ENCODE measurements at places on chromosomes 3 and 15.

DNA sequence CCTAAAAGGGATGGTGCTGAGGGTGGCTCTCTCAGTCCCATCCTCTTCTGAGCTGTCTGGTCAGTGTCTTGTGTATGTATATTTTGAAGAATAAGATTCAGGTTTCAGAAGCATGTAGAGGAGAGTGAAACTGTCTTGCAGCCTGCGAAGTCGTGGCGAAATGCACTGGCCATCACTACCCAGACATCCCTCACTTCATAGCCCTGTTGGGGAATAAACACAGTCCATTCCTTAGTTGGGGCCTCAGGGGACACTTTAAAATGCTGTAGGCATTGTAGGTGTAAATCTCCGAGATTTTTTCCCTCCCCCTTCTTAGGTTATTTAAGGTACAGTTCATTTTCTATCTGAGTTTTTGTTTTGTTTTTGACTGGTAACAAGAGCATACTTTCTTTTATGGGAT, 93.8 kb downstream of the DNASE1L3 start:
- DNase-seq, result no peak

GRCh38 chr3:15929944-15930571, 132.3 kb upstream of the ANKRD28 start:
- no peak for DNase-seq

DNA sequence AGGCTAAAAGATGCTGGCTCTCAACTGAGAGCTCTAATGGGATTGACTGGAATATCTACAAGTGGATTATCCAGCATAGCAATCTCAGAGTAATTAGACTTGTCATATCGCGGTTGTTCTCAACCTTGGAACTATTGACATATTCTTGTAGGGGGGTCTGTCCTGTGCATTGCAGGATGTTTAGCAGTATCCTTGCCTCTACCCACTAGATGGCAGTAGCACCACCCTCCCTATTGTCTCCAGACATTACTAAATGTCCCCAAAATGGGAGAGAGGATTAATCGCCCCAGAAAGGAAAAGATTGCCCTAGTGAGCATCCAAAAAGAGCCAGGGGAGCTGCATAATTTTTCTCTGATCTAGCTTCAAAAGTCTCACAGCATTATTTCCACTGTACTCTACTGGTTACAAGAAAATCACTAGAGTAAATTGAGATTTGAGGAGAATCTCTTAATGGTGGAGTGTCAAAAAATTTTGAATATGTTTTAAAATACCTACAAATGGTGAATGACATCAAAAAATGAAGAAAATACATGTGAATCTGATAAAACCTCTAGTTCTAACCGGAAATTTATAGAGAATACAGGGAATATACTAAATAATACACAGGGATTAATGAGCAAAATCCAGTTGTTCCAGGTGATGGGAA, 388.2 kb upstream of the AGTR1 start:
- DNase-seq, result no peak

GRCh38 chr15:74011610-74012009, 17.1 kb downstream of the PML start:
- no peak for DNase-seq

DNA sequence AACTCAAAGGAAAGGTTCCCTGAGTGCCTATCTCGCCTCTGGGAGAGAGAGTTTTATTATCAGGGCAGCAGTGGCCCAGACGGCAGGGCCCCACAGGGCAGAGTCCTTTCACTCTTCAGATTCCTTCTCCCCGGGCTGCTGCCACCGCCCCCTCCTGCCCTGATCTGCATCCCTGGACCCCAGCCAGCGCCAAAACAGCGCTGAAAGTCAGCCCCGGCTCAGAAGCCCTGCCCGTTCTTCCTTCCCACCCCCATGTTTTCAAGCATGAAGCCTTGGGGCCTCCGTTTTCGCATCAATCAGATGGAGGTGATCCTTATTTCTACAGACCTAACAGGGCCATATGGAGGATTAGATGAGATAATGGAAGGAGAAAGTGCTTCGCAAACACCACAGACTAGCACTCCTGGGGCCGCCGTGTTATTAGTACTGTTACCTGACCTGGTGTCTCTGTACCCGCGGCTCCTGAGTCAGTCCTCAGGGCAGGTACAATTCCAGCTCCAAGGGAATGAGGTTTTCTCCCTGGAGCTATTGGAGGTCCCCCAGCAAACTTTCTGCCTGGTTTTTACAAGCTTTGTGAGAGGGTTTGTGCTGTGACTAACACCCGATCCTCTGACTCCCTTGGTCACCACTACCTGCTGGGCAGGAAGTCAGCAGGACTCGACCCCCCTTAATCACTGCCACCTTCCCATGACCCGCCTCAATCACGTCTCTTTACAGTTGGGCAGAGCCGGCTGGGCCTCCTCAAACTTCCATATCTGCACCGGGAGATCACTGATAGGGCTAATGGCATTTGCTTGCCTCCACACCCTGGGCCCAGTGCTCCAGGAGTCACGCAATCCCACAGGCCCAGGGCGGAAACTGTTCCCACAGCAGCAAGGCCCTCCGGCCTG, 39.5 kb upstream of the TSEN2 start:
- DNase-seq, result no peak

- DNase-seq, result no peak
Observed at GRCh38 chr3:57169872-57170623, 4.9 kb upstream of the IL17RD start.

- no peak for DNase-seq
Observed at GRCh38 chr3:60313951-60314461, 937.2 kb downstream of the FHIT start.

DNA sequence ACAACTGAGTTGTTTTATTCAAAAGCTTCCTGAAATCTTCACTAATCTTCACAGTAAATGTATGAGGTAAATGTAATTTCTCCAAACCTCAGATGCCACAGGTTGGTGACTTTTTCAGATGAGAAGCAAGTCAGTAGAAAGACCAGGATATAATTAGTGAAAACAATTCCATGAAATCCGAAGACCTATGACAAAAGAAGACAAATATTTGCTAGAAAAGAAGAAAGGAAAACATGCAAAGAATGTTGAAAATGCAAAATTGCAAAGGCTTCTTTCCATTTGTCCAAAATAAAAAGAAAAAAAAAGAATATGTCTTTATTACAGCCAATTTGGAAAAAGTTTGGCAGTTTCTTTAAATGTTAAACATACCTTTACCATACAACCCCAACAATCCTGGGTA, 88.3 kb upstream of the MYRIP start:
- no peak for DNase-seq

DNA sequence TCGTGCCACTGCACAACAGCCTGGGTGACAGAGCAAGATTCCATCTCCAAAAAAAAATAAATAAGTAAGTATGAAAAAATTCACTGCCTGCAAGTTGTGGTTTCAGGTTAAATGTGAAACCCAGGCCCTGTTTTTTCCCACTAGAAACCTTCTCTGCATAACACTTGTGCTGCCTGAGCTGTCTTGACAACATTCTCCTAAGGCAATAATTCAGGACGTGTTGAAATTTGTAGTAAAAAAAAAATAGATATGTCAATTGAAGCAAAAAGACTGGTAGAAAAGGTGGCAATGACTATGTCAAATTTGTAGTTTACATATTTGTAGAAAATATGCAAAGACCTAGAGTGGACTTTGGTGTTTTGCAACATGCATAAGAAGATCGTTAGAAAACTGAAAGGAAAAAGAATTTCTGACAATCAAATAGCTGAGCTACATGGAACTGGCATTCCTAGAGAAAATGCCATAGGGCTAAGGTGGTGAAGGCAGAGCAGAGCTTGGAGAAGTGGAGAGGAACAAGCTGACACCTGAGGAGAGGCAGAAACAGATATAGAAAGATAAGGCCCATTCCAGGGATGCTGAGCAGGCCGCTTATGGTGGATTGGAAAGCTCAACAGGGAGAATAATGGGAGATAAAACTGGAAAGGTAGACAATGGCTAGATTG, 150.2 kb downstream of the PLCH1 start:
- DNase-seq, result no peak

DNA sequence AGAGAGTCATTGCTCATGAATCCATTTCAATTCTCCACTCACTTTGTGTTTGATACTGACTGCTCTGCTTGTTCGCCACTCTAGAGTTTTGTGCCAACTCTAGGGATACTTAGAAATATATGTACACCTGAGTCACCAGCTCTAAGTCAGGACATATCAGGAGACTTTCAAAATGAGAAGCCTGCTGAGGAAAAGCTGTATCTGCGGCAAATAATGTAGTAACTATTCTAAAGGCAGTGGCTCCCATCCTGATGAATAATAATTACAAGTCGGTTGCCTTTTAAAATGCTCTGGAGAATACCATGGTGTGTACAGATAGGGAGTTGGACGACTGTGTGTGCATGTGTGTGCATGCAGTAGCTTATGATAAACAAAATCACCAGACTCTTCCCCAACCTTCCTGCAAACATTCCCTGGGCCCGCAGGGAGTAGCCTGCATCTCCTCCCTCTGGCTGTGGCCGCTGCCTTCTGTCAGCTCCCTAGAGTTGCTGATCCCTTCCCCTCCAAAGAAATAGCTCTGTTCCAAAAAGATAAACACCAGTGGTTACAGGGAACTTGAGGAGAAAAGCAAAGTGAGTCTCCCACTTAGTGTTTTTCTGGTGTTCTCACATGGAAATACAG, 346.3 kb upstream of the UMPS start:
- no peak for DNase-seq

GRCh38 chr15:55037071-55037470, 159.7 kb downstream of the RSL24D1 start:
- DNase-seq, result no peak

- DNase-seq, result no peak
Observed at GRCh38 chr3:4656626-4657328, 163.6 kb downstream of the ITPR1 start.

DNA sequence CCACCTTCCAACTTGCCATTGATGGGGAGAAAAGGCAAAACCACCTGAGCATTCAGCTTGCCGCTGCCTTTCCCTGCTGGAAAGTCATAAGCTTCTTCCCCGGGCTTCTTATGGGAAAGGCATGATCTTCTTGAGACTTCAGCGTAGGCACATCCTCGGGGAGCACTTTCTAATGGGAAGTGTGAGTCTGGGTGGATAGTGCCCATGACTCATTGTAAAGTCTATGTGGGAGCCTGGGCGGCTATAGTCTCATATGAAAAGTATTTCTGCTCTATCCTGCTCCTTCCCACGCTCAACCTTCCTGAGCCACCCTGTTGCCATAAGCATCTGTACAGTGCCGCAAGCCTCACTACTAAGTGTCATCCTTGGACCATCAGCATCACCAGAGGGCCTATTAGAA, 309.9 kb upstream of the THBS1 start:
- DNase-seq, result no peak

- no peak for DNase-seq
Observed at GRCh38 chr3:52381623-52382022, 63.3 kb downstream of the SEMA3G start.

- DNase-seq, result no peak
Observed at GRCh38 chr3:143590660-143591059, 257.6 kb downstream of the SLC9A9 start.

DNA sequence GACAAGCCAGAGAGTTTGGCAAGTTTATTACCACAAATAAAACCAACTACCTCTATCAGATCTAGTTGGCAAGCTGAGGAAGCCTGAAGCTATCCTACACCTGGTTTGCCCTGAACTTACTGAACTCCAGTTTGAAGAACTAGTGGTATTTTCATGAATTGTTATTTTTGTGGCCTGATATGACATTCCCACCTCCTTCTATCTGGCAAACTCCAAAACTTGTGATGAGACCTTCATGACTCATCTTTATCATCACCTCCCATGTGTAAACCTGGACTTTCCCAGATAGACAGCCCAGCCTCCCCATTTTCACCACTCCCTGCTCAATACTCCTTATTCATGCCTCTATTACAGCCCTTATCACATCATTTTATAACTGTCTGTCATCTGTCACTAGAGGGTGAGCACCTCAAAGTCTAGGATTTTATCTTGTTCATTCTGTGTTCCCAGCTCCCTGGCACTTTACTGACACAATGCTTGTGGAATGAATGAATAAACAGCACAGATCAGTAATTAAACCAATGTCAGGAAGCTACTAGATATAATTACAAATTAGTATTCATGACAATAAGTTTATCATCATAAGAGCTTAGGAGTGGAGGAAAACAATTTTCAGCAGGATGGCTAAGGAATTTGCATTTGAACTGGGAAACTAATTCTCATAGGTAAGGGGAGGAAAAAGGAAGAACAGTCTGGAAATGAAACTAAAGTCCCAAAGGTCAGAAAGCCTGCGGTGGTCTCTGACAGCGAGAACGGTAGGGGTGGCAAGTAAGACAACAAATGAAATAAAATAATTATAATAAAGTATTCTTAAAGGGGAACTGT, 13.2 kb upstream of the TRANK1 start:
- no peak for DNase-seq

GRCh38 chr15:98970799-98971198, 36.8 kb downstream of the PGPEP1L start:
- DNase-seq, result no peak

DNA sequence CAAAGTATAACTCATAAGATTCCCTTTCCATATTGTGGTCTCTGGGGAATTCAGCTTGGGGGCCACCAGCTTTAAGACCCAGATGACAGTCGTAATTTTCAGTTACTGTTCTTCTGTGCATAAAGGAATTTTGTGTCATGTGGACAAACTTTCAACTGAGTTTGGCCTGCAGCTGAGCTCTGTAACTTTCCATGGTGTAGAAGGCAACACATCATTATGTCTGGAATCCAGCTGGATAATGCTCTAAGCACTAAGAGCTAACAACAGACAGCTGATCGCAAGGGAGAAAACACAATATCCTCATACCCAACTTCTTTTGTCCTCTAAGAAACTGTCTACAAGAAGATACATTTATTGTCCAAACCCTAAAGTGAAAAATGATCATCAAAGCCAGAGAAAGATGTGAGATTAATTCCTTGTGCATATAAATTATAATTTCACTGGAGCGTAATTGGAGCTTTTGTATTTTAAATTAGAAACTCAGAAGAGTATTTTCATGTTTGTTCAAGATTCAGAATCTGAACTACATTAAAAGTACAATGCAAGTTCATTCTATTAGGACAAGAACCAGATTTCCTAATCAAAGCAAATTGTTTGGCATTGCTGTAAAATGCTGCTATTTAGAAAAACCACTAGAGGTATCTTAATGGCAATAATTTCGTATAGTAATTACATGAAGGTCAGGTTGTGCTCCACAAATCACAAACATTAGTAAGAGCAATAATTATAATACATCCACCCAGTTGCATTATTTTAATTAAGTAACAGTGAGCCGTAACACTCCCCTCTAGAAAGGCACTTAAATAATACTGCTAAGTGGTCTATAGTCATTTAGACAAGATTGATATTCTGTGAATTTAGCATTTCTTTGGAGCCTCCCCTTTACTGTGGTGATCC, 218.8 kb downstream of the ATP8B4 start:
- DNase-seq, result no peak

DNA sequence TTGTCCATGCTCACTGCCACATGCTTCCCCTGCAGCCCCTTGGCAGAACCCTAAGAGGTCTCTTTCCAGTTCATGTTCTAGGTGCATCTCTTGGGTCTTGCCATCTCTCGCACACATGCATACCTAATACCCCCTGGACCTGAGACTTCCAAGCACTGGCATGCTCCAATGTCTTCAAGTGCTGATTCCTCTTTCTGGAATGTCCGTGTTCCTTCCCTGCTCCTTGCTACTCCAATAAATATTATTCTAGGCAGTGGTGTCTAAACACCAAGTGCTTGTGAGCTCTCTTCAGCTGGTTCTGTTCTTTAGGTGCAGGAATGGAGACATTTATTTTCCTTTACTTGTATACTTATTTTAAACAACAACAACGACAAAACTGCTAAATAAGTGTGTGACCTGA, 370.1 kb downstream of the LPP start:
- no peak for DNase-seq
